ENCODE measurements at places on chromosomes 12 and 14. TPM values are rescaled to one million over a fixed set of nuclear protein-coding genes. Genes with fewer than 3 reads are reported as not detected.
A peak's percentile ranks its signal among the peaks of the same experiment; 100 is the strongest.

DNA sequence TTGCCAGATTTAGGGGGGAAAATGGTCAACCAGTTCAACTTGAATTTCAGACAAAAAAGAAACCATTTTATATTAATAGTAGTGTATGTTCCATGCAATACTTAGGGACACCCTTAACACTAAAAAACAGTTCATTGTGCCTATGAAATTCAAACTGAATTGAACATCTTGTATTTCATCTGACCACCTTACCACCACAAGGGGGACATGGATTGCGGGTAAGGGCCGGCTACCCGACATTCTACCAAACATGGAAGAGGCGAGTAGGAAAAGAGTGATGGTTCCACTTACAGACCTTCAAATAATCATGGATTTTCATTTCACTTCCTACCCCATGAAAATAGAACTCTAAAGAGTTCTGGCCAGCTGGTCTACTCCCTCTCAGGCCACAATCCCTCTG is 10.3 kb upstream of the STK38L start:
- DNase-seq = peak; percentile 14

DNA sequence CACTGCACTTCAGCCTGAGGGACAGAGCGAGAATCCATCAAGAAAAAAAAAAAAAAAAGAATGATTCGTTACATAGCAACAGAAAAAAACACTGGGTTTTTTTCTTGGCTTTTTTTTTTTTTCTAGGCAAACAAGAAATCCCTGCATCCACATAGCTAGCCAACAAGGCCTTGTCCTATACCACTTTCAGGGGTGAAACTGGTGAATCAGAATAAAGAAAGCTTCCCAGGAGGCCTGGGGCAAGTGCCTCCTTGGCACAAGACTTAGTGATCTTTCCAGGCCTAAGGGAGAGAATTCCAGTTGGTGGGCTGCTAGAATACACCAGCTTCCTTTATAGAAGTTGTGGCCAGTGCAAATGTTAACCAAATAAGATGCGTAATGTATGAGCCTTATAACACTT is 90.0 kb downstream of the VCPKMT start:
- no peak for DNase-seq

GRCh38 chr12:104682790-104683279 is 226.1 kb downstream of the CHST11 start:
- no peak for DNase-seq

The TTC9 gene
- total RNA-seq = 0.05 TPM
